Immature natural killer cell (primary cell): ENCODE measurements at places on chromosomes 7 and 10. TPM values are rescaled to one million over a fixed set of nuclear protein-coding genes. Genes with fewer than 3 reads are reported as not detected.
A peak's percentile ranks its signal among the peaks of the same experiment; 100 is the strongest.

- H3K27ac ChIP-seq: no peak overlapping the region
- no peak for DNase-seq
- H3K4me3 ChIP-seq: no peak overlapping the region
- H3K27me3 ChIP-seq: peaks cover 10% of the 10 kb centered on the region
- no peaks in the 10 kb centered on the region for H3K36me3 ChIP-seq
These were observed 97.6 kb upstream of the NFE2L3 start for GRCh38 chr7:26054386-26054785.

IRF5 gene
- polyA plus RNA-seq: 31.7 TPM

SYT15 gene
- 0.07 TPM for polyA plus RNA-seq

SPDYE1 gene
- not detected for polyA plus RNA-seq

- no peaks in the 10 kb centered on the region for H3K36me3 ChIP-seq
- no peak overlapping the region for H3K4me3 ChIP-seq
- H3K4me1 ChIP-seq: no peaks in the 10 kb centered on the region
- no peak for DNase-seq
- H3K27ac ChIP-seq: no peak overlapping the region
These were observed 846 bp upstream of the CALML5 start for GRCh38 chr10:5500162-5500670.

DNA sequence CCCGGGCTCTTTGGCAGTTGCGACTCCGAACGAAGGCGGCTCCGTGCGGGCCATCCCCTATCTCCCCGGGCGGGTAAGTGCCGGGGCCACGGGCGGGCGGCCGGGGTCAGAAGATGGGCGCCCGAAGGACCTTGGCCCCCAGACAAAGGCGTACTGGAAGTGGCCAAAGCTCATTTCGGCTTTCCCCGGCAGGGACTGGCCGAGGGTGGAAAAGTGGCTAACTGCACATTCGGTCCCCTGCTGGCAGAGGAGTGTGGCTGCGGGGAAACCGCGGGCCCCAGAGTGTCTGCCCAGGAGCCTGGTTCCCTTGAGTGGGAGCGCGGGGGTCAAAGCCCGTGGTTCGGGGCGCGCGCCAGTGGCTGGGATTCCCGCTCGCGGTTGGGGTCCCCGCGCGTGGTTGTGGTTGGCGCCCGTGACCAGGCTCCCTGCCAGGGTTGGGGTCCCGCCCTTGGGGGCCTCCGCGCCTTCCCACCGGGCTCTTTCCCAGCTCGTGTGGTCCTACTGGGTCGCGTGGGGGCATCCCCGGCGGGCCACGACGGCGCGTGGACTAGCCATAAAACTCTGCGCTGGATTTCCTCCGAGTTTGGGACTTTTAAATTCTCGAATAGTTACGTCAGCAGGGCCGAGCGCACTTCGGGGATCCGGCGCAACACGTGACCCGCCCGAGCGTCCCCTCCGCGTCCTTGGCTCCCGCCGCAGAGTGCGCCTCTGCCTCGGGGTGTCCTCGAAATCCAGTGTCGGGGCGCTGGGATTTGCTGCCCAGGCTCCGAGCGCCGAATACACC lies 124.4 kb downstream of the TACC2 start:
- H3K27ac ChIP-seq: no peak overlapping the region
- H3K27me3 ChIP-seq: no peaks in the 10 kb centered on the region
- no peak overlapping the region for H3K4me3 ChIP-seq
- no peaks in the 10 kb centered on the region for H3K36me3 ChIP-seq
- DNase-seq: no peak

- H3K36me3 ChIP-seq: no peaks in the 10 kb centered on the region
- peak overlapping the region; percentile 73 for H3K4me3 ChIP-seq
- H3K4me1 ChIP-seq: peaks cover 9% of the 10 kb centered on the region
- peak; percentile 69 for DNase-seq
These were observed 46.9 kb downstream of the AHCYL2 start for GRCh38 chr7:129271500-129272355.

- no peaks in the 10 kb centered on the region for H3K4me1 ChIP-seq
- H3K27me3 ChIP-seq: no peaks in the 10 kb centered on the region
- no peak overlapping the region for H3K27ac ChIP-seq
- H3K4me3 ChIP-seq: no peak overlapping the region
These were observed 101.2 kb downstream of the MPP7 start for GRCh38 chr10:28201410-28202400.

DNA sequence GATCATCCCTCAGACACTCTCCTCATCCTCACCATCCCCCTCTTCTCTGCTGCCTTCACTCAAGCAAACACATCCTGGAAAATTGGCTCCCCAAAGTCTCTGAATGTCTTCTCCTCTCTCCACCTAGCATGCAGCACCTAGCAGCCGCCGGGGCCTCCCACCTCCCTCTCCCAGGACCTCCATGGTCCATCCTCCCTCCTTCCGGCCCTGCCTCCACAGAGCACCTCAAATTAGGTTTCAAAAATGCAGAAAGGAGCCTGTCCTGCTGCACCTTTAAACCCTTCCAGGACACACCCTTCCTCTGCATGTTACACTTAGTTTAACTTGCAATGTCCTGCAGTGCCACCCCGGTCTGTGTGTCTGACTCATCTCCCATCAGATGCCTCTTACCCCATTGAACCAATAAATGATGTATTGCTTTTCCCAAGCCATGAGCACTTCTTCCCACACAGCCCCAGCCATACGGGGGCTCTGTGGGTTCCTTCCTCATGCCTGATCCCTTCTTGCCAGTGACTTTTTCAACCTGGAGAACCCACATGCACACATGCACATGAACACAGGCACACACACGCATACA lies 582.5 kb upstream of the MGMT start:
- no peak overlapping the region for H3K27ac ChIP-seq
- H3K4me1 ChIP-seq: no peaks in the 10 kb centered on the region
- H3K36me3 ChIP-seq: no peaks in the 10 kb centered on the region
- no peak overlapping the region for H3K4me3 ChIP-seq
- peaks cover 2% of the 10 kb centered on the region for H3K27me3 ChIP-seq
- DNase-seq: no peak

DNA sequence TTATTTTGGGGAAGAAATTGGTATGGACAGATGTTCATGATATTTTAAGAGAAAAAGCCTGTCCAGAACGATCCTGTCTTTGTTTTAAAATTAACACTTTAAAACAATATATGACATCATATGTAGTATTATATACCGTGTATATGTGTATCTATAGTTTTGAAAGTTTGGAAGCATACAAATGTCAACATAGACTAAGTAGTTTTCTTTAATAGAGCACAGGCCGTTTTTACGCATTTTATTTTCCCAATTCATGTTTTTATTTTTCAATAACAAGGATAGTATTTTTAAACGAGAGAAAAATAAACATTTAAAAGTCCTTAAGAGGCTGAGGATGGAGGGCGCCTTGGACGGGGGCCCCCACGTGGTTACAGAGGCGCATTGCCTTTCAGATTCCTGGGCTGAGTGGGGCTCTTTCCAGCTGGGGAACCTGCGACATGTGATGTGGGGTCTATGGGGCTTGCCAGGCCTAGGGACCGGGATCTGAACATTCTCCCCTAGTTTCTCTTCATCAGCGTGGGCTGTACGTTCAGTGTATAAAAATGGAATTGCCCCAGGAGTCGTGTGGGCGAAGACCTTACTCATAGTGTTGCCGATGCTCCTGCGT lies 127.8 kb upstream of the ZNF746 start:
- H3K4me1 ChIP-seq: peaks cover 40% of the 10 kb centered on the region
- H3K27ac ChIP-seq: peak overlapping the region; percentile 71
- peak overlapping the region; percentile 66 for H3K4me3 ChIP-seq
- peaks cover under 1% of the 10 kb centered on the region for H3K36me3 ChIP-seq
- DNase-seq: peak; percentile 45
- peaks cover 24% of the 10 kb centered on the region for H3K27me3 ChIP-seq

GRCh38 chr10:128908499-128908898 lies 558.5 kb upstream of the MGMT start:
- no peaks in the 10 kb centered on the region for H3K4me1 ChIP-seq
- no peaks in the 10 kb centered on the region for H3K36me3 ChIP-seq
- no peak overlapping the region for H3K27ac ChIP-seq

VSTM2A gene
- polyA plus RNA-seq: not detected

CFAP70 gene
- polyA plus RNA-seq: not detected

CLRN3 gene
- not detected for polyA plus RNA-seq

ANKRD1 gene
- polyA plus RNA-seq: not detected

SPDYE9 gene
- not detected for polyA plus RNA-seq

- no peak for DNase-seq
- H3K4me3 ChIP-seq: no peak overlapping the region
- H3K4me1 ChIP-seq: no peaks in the 10 kb centered on the region
- H3K27me3 ChIP-seq: peaks cover 2% of the 10 kb centered on the region
- H3K27ac ChIP-seq: no peak overlapping the region
These were observed 388.1 kb downstream of the PLXNA4 start for GRCh38 chr7:132187869-132188789.
